ENCODE measurements at places on chromosomes 12 and 14. TPM values are rescaled to one million over a fixed set of nuclear protein-coding genes. Genes with fewer than 3 reads are reported as not detected.
A peak's percentile ranks its signal among the peaks of the same experiment; 100 is the strongest.

GRCh38 chr12:49698619-49699545 is 8.3 kb downstream of the FMNL3 start:
- DNase-seq: peak; percentile 33

CCDC60 gene
- polyA plus RNA-seq: not detected

TSPAN19 gene
- polyA plus RNA-seq: 0.06 TPM

DNA sequence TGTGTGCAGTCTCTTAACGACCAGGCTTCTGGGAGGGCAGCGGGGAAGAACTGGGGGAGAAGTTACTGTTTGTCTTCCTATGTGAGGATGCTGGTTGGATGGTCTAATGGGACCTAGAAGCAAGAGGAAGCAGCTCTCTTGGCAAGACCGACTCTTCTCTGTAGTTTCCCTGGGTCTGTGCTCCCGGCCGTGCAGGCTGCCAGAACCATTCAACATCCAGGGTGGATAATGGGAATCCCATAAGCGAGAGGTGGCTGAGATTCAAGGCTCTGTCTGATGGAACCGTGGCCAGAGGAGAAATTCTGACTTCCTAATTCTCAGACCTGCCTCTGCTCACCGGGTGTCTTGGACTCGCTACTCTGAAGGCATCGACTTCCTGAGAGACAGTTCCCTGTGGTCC is 561.0 kb upstream of the TBX3 start:
- DNase-seq: peak; percentile 6

MAPK1IP1L gene
- polyA plus RNA-seq: 38.6 TPM

DNA sequence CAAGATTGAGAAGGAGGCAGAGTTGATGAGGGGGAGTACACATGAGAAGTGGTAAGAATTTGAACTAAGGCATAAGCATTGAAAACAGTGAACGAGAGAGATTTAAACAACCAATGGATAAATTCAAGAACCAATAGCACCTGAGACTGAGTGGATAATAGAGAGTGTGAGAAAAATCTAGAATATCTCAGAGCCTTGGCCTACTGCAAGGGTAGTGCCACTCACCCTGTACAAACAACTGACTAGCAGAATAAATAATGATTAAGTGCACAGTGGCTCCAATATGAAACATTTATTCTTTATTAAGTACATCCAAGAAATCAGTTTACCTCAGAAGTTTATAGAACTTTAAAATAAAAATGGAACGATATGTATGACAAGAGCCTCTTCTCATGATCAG is 54.4 kb downstream of the CAPS2 start:
- no peak for DNase-seq

DNA sequence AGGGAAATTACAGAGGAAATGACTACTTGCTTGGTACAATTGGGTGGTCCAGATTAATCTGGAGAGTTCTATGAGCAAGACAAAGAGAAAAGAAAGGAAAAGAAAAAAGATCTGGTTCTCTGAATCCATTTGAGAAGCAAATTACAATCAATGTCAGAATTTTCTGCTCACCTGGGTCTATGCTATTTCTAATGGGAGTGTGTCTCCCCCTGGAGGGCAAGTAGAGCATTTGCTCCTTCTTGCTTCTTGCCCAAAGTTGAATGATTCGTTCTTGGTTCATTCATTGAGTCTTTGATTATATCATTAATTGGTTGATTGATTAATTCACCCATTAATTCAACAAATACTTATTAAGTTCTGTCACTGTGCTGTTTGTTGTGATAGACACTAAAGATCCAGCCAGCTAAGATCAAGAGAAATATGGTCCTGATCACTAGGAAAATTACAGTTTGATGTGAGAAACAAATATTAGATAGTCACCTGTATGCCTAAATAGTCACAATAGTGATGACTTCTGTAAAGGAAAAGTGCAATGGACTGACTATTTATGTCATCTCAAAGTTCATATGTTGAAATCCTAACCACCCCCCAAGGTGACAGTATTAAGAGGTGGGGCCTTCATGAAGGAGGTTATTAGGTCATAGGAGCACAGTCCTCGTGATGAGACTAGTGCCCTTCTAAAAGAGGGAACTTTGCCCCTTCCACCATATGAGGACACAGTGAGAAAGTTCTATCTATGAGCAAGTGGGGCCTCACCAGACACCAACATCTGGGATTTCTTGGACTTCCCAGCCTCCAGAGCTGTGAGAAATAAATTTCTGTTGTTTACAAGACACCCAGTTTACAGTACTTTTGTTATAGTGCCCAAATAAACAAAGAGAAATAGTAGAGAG is 8.0 kb upstream of the ASB8 start:
- DNase-seq: peak; percentile 27

SYCP3 gene
- polyA plus RNA-seq: 0.07 TPM

- no peak for DNase-seq
Measured at GRCh38 chr14:39722547-39723273, 290.5 kb upstream of the FBXO33 start.

PAX9 gene
- polyA plus RNA-seq: not detected

DNA sequence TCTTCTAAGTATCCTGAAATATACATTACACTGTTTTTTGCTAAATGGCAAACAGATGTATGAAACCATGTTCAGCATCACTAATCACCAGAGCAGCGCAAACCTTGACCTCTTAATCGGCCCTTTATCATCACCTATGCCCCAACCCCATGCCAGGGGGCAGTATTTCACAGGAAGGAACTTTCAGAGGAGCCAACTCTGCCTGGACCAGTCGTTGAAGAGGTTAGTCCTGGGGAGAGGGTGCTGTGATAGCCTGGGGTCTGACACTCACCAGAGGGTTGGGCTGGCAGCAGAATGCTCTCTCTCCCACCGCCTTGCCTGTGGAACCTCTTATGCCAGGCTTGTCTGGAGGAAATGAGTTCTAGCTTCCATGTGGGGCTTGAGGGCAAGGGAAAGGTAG is 411.7 kb downstream of the TMEM117 start:
- no peak for DNase-seq

ABCD4 gene
- 76.4 TPM for polyA plus RNA-seq

DNA sequence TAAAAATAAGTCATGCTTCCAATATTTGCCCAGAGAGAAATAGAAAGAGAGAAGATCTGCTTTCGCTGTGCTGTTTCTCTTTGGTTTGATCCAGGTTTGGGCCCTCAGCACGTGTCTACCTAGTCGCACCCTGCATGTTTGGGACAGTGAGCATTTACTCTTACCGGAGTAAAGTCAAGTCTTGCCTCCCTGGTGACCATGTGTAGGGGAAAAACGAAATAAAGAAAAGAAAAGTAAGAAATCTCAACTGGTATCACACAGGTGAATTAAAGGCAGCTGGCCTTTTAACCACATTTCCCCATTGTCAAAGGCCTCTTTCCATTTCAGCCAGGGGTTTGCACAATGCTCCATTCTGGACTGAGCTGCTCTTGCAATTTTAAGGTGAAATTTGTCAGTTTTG is 619.4 kb downstream of the VRK1 start:
- DNase-seq: no peak

- no peak for DNase-seq
Measured at GRCh38 chr14:60658211-60658690, 9.0 kb upstream of the SIX1 start.

GRCh38 chr12:401235-402028 is at the start of gene CCDC77:
TSS of gene CCDC77 (plus strand) at chr12:401644. CDS start at chr12:409384, 7,740 bp downstream.
- DNase-seq: peak; percentile 87

DNA sequence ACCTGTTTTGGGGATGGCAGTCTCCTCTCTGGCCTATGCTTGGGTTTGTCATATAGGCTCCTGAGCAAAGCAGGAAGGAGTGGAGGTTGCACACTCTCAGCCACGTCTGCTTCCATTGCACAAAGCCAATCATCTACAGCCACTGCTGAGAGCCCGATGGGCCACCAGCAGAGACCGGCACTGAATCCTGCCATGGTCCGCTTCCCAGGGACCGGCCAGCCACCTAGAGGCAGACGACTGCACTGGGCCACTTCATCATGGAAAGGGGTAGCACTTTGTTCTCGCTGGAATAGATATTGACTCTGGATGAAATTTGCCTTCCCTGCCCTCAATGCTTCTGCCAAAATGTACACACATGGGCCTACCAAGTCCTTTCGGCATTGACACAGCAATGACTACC is 22.3 kb downstream of the DLK1 start:
- no peak for DNase-seq

GRCh38 chr14:92780444-92781232 is 13.5 kb upstream of the GOLGA5 start:
- no peak for DNase-seq

GRCh38 chr14:33297565-33297964 is 358.9 kb downstream of the NPAS3 start:
- no peak for DNase-seq

DNA sequence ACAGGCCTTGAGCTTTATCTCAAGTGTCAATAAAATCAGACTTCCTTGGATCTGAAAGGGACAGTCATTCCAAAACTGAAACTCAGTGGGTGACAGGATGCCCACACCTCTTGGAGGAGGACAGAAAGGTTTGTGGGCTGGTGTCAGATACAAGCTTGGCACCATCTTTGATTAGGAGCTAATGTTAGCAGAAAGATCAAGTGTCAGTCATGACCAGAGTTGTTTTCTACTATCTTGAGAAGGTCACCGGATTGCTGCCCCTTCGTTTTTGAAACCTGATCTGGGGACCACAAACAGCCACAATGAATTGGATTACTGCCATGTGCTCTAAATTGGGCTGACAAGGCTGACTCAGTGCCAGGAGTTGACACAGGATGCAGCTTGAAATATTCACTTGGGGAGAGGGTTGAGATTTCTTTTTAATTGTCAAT is 88.3 kb downstream of the OTOGL start:
- peak; percentile 77 for DNase-seq

DNA sequence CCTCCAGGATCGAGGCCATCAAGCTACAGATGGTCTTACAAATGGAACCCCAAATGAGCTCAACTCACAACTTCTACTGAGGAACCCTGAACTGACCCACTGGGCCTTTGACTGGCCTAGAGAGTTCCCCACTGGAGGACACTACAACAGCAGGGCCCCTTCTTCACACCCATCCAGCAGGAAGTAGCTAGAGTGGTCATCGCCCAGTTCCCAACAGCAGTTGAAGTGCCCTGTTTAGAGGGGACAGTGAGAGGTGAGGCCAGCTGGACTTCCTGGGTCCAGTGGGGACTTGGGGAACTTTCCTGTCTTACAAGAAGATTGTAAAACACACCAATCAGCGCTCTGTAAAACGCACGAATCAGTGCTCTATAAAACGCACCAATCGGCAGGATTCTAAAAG is 247.9 kb upstream of the BTG1 start:
- DNase-seq: no peak

OR11H7 gene
- not detected for polyA plus RNA-seq

DNA sequence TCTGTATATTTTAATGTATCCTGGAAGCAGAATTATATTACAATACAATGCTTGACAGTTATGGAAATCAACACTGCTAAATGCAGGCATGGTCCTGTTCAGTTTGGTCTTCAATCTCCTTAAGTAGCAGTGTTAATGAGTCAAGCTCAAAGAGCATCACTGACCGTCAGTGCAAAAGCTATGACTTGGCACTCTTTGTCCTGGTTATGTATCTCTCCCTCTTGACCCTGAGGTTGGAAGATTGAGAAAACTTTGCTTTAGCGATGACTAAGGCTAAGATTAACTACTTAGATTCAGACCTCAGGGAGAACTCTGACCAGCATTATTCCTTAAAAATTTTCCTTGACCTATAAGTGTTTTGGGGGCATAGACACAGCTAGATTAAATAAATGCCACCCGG is 10.9 kb downstream of the CLEC7A start:
- no peak for DNase-seq

DNA sequence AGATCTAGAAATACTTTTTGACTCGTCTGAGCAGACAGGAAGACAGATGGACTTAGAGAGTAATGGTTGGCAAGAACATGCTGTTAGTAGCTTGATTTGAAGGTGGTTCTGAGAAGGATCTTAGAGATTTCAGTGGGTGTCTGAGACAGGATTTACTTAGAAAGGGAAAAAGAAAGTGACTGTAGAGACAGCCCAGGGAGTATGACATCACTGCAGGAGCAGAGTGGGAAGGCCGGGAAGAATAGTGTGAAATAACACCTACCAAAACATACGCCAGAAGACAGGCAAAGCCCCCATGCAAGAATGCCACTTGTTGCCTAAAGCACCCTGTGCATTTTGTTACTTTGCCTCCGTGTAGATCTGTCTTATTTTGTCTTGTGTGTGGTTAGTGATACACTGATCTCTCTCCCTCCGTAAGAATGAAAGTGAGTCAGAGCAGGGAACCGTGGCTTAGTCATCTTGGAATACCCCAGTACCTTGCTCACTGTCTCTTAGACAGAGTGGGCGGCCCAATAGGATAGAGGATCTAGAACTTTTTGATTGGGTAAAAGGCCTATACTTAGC is 161.3 kb upstream of the IFNG-AS1 start:
- DNase-seq: peak; percentile 40

GRCh38 chr14:73295198-73295796 is 58.0 kb downstream of the PAPLN start:
- DNase-seq: peak; percentile 14

- no peak for DNase-seq
Measured at GRCh38 chr12:91397866-91398532, 215.4 kb upstream of the DCN start.

DNA sequence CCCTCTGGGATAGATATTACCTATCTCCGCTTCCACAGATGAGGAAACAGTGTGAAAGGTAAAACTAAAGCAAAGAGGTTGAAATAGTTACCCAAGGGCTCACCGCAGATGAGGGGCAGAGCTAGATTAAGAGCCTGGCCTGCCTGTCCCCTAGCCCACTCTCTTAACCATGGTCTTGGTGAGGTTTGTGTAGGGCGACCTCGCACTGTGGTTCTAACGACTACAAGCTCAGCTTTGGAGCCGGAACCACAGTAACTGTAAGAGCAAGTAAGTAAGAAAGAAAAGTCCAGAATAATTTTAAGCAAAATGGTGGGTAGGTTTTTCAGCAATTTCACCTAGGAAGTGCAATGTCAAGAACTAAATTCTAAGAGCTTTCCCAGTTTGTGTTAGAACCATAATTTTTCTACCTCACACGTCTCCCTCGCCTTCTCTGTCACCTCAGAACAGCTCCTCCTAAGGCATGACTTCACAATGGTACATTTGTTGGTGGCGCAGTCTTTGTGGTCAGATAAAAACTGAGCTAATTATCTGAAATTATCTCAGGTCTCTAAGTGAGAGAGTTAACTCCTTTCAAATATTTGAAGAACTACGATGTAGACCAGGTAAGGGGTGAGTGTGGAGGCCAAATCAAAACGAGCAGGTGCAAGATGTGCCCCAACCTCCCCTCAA is 64.8 kb downstream of the DAD1 start:
- DNase-seq: no peak

AVPR1A gene
- polyA plus RNA-seq: 0.66 TPM

USP44 gene
- 0.73 TPM for polyA plus RNA-seq

DNA sequence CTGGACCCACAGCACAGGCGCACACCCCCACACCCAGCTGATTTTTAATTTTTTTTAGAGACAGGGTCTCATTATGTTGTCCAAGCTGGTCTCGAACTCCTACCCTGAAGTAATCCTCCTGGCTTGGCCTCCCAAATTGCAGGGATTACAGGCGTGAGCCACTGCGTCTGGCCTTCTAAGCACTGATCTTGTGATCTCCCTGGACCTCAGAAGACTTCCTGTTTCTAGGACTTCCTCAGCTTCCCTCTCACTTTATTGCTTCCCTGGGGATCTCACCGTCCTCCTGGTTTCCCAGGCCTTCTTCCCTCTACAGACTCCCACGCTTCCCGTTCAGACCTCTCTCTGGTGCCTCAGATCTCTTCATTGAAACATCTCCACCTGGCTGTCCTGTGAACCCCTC is 13.8 kb downstream of the ZNF839 start:
- no peak for DNase-seq

- DNase-seq: no peak
Measured at GRCh38 chr14:96176275-96176674, 28.4 kb upstream of the BDKRB2 start.

Data from heart right ventricle (tissue), 16 donors.